ENCODE measurements at places on chromosomes 2 and 18.

GRCh38 chr2:8149985-8150539, 531.8 kb upstream of the ID2 start:
- no peak for DNase-seq

DNA sequence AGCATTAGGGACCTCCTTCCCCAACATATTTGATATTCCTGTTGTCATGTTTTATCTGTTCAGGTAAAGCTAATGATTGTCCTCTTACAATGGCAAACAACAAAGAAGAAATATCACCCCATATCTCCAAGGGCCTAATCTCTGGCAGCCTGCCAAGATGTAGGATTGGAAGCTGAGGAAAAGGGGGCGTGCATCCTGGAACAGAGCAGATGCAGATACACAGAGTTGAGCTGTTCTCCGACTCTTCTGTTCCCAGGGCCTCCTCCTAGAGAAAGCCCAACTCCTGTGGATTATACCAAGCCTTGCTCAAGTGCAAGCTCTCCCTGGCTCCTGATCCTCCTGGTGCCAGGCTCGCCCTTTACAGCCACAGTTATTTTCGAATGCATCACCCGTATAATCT, 35.2 kb upstream of the CD207 start:
- DNase-seq: no peak

GRCh38 chr18:50410894-50411293, 36.0 kb downstream of the SKA1 start:
- no peak for DNase-seq

DNA sequence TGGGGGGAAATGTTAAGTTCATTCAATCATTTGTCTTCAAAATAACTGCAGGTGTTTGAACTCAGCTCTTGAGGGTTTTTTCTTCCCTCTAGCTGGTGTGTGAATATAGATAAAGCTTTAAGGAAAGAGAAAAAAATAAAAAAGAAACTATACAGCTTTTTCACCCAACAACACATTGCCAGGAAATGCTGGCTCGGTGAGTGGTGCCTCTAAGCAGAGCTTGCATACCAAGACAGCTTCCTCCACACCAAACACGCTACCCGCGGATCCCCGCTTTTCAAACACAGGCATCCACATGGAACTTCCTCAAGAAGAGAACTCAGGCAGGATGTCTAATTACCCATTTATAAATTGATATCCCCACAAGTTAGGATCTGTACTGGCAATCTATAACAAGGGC, 69.8 kb upstream of the TANK start:
- peak; percentile 72 for DNase-seq

GRCh38 chr2:105573910-105574655, 170.6 kb upstream of the NCK2 start:
- DNase-seq: peak; percentile 4

GRCh38 chr18:46567196-46567595, 89.8 kb downstream of the LOXHD1 start:
- DNase-seq: no peak

DNA sequence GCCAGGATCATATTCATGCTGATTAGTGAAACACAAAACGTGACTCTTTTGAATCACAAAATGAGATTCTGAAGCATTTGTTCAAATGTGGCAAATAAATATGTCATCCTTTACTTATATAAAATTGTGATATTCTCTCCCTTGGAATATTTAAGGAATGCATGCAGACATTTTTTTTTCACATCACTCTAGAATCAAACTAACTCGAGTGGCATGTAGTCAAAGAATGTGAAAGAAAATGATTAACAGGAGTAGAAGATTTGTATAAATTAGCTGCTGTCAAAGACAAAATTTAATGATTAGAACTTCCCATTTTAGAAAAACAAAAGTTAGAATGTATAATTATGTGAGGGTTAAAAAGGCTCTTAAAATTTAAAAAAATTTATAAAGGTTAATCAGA, 721.0 kb upstream of the FAM98A start:
- DNase-seq: no peak

- no peak for DNase-seq
Observed at GRCh38 chr2:24620936-24621335, 129.9 kb downstream of the NCOA1 start.

DNA sequence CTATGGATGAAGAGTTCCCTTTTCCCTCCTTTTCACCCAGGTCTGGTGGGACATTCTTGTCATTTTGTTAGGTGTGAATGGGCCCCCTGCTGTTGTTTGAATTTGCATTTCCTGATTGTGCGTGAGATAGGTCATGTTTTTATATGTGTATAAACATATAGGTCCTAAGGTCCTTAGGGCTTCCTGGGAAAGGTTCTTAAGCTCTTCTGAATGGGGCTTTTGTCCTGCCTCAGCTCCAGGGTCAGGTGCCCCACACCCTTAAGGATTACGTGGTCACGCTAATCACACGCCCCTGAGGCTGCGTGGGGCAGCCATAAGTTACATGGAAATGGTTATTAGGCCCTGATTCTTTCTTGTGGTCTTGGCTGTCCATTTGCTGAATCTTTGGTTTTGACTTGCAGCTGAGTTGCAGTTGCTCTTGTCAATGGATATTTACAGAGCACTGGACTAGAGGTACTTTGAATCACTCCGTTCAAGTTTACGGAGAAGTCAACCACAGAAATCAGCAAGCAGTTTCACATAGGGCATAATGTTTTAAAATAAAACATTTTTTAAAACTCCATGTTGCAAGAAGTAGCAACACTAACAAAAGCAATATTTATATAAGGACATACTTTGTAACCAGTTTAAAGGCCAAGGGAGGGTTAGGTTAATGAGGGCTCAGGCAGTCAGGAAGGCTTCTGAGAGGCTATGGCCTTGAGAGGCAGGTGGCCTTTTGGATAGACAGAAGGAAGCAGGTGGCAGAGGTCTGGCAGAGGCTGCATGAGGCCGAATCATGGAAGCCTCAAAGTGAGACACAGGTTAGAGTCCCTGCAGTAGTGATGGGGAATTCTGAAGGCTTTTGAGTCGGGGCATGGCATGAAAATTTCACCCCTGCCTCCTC, 24.2 kb downstream of the LIPG start:
- DNase-seq: no peak

- no peak for DNase-seq
Observed at GRCh38 chr2:36222485-36222884, 133.1 kb upstream of the CRIM1 start.

- no peak for DNase-seq
Observed at GRCh38 chr2:25410370-25410769, 68.6 kb upstream of the DNMT3A start.

- no peak for DNase-seq
Observed at GRCh38 chr18:72086421-72086820, 457.7 kb downstream of the CBLN2 start.

DNA sequence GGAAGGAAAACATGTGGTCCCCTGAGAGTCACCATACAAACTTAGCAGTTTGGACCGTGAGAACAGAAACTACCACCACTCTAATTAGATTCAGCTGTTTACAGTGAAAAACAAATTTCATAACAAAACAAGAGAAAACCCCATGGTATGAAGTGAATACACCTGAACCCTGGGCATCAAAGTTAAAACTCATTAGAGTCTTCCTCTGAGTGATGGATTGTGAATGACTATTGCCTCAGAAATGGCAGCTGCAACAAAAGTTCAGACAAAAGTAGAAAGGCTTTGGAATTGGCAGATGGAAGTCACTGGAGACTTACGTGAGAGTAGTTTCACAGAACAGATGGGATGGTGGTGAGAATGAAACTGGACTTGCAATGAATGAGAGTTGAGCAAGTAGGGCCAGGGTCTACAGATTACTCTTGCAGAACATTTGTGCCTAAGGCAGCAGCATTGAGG, 98.0 kb downstream of the AAK1 start:
- no peak for DNase-seq

DNA sequence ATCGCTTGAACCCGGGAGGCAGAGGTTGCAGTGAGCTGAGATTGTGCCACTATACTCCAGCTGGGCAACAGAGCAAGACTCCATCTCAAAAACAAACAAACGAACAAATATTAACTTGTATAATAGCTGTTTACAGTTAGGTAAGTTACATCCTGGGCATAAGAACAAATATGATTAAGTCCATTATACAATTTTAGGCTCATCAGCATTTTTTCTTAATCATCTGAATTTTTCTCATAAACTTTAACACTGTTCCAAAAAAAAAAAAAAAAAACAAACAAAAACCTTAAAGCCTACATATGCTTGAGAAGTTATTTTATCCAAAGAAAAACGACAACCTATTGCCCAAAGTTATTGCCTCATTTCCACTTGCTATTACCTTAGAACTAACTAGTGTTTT, 1042.5 kb downstream of the DPP10 start:
- no peak for DNase-seq

- DNase-seq: no peak
Observed at GRCh38 chr2:2572393-2573204, 241.5 kb upstream of the MYT1L start.

- peak; percentile 80 for DNase-seq
Observed at GRCh38 chr2:191625016-191625415, 52.9 kb upstream of the NABP1 start.

DNA sequence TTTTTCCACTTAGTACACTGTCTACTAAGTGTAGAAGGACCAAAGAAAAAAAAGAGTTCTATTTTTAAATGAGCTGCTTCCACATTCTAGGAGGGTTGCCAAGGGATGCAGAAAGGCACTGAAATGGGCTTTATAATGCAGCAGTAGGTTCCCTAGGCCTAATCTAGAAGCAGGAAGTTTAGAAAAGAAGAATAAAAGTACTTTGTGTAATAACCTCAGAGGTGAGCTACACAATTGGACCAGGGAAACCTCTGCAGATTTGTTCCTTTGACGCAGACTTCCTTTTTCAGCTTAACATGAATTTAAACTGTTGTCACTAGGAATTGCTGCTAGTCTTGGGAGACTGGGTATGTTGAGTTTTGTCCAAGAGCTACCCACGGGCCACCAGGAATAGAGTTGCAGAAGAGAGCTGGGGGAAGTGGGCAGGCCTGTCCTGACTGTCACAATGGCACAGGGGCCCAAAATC, 34.6 kb upstream of the RAB1A start:
- no peak for DNase-seq

- DNase-seq: no peak
Observed at GRCh38 chr2:8107621-8108378, 574.1 kb upstream of the ID2 start.

GRCh38 chr2:138234265-138234664, 267.3 kb upstream of the SPOPL start:
- no peak for DNase-seq

DNA sequence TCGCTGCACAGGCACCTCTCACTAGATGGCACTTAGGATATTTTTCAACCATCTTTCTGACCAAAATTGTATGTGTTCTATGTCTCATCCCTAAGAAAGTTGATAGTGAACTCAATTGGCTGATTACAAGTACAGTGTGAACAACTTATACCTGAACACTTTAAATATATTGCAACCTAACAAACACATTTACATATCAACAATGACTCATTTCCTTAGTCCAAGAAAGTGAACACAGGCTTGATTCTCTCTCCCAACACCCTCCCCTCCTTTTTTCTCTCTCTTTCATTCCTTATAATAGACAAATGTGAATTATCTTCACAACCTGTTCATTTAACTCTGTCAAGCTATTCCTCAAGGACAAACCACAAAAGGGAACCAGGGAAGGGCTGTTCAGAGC, 192.0 kb downstream of the SLC8A1 start:
- DNase-seq: no peak

DNA sequence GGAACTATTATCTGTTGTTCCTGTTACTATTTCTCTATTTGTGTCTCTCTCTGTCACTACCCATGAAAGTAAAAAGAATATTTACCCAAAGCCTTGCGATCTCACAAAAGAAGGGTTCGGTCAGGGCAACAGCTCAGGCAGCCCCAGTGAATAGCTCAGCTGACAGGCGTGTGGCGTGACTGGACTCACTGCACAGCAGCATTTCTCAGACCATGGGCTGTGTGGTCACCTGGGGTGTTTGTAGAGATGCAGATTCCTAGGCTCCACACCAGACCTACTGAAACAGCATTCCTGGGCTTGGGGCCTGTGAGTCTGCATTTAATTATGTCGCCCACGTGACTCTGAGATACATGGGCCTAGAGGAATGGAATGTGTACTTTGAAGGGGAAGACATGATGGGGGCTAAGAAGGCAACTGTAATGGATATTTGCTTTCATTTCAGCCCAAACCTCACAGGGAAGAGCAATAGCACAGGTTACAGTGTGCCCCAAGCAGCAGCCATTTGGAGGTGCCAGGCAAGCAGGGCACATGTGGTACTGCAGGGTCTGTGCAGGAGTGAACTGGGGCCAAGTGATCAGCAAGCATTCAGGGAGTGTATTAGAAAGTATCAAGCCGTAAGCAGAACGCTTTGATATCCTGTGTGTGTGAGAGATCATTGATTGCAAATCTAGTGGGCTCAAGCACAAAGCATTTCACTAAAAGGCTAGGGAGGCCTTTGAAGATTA, 90.4 kb upstream of the RBMS1 start:
- DNase-seq: no peak

GRCh38 chr2:105125920-105126319, 88.1 kb downstream of the MRPS9 start:
- DNase-seq: no peak

DNA sequence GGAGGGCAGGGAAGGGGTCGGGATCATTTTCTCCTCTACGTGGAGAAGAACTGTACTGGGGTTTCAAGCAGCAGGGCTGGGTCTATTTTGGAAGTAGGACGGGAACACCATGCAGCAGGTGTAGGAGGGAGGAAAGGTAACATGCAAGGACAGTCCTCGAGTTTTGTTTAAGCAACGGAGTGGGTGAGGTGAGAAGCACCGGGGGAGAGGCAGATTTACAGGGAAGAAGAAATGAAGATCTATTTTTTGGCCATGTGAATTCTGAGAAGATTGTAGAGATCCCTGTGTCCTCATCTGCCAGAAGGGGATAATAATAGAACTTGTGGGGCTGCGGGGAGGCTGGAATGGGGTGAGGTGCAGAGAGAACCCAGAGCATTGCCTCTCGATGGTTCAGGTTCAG, 85.6 kb downstream of the INPP5D start:
- DNase-seq: peak; percentile 21

DNA sequence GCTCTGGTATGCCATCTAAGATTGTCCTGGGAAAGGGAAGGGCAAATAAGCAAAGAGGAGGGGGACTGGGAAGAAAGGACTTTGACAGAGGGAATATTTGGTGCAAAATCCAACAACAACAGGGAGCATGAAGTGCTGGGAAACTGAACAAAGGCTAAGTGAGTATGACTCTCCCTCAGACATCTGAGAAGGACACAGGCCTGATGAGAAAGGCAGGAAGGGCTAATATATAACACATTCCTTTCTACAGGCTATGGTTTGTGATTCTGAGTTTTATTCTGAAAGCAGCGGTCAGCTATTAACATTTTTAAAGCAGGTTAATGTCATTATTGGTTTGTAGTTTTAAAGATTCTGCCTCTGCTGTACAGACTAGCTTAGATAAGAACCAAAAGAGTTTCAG, 1579.5 kb downstream of the LRP1B start:
- no peak for DNase-seq

- no peak for DNase-seq
Observed at GRCh38 chr2:238461491-238461890, 34.8 kb downstream of the ASB1 start.
